Osteocyte (in vitro differentiated cells): ENCODE measurements at places on chromosomes 3 and 15. TPM values are rescaled to one million over a fixed set of nuclear protein-coding genes. Genes with fewer than 3 reads are reported as not detected.

- H3K4me3 ChIP-seq, result no peak overlapping the region
Measured at GRCh38 chr3:94522488-94522887, 459.6 kb downstream of the NSUN3 start.

DNA sequence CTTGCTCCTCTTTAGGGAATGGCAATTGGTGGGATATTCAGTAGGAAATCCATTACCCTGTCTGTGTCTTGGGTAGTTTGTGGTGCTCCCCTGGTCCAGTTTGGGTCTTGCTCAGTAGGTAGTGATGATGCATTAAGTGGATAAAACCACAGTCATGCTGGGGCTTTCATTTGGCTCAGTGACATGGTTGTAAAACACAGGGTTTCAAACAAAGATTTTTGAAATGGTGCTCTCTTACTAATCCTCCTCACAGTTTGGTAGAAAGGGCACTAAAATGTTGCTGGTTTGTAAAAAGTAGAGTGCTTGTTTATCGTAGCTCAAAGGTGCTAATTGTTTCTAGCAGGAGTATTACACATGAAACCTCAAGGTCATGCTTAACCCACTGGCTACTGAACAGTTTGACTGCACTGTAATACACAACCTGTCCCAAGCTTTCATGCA lies 22.9 kb downstream of the BBX start:
- no peak overlapping the region for H3K27ac ChIP-seq
- no peaks in the 10 kb centered on the region for H3K4me1 ChIP-seq
- peaks cover 12% of the 10 kb centered on the region for H3K36me3 ChIP-seq
- DNase-seq, result no peak
- H3K27me3 ChIP-seq, result no peaks in the 10 kb centered on the region
- no peak overlapping the region for H3K4me3 ChIP-seq

DNA sequence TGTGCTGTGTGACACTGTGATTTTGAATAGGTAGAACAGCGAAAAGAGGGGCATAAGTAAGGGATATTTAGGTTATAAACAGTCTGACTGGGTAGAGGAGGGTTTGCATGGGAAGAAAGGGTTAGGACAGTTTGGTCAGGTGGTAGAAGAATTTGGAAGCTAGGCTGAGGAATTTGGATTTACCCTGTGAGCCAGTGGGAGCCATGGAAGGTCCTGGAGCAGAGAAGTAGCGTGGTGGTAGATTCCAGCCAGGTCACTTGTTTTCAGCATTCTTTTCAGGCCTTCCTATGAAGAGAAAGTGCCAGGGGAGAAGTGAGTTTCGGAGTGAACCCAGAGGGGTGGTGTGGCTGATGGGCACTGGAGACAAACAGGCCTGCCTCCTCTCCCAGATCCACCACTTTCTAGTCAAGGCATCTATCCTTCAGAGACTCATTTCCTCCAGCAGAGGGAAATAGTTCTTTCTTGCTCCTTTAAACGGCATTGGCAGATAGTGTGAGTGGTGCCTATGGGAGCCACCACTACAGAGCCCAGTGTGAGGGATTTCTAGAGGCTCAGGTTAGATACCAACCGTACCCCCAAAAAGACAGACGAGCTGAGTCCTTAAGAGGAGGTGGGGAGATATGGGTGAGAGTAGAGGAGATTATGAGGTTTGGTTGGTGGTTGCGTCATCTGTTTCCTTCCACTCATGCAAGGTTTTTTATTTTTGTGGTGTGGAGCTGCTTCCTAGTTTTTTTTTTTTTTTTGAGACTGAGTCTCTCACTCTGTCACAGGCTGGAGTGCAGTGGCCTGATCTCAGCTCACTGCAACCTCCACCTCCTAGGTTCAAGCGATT lies 21.2 kb downstream of the PXK start:
- no peak overlapping the region for H3K27ac ChIP-seq
- DNase-seq, result no peak
- H3K4me1 ChIP-seq, result peaks cover 13% of the 10 kb centered on the region
- H3K27me3 ChIP-seq, result no peaks in the 10 kb centered on the region

GRCh38 chr15:66039117-66039871 lies 170.0 kb downstream of the RAB11A start:
- H3K27me3 ChIP-seq, result peaks cover 74% of the 10 kb centered on the region
- H3K27ac ChIP-seq, result no peak overlapping the region
- no peak overlapping the region for H3K4me3 ChIP-seq
- peaks cover 5% of the 10 kb centered on the region for H3K4me1 ChIP-seq

LTK gene
- 0.50 and 0.91 TPM in 2 replicates for total RNA-seq
